ENCODE measurements at places on chromosomes 7 and 10.

- DNase-seq = no peak
Measured at GRCh38 chr10:24259365-24260130, 50.6 kb downstream of the KIAA1217 start.

DNA sequence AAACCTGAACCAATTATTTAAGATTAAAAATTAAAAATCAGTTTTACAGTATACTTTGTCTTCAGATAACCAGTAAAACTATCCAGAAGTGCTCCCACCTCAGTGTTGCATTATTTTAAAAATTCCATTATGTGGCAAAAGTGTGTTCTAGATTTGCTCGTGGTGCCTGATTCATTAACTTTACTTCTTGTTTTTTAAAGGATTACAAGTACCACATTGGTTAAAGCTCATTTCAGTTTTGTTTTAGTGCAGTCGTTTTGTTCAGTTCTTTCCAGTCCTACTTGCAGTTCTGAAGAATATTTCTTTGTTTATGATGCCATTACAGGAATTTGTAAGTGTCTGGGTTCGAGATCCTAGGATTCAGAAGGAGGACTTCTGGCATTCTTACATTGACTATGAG lies 69.0 kb downstream of the SNX10 start:
- no peak for DNase-seq

DNA sequence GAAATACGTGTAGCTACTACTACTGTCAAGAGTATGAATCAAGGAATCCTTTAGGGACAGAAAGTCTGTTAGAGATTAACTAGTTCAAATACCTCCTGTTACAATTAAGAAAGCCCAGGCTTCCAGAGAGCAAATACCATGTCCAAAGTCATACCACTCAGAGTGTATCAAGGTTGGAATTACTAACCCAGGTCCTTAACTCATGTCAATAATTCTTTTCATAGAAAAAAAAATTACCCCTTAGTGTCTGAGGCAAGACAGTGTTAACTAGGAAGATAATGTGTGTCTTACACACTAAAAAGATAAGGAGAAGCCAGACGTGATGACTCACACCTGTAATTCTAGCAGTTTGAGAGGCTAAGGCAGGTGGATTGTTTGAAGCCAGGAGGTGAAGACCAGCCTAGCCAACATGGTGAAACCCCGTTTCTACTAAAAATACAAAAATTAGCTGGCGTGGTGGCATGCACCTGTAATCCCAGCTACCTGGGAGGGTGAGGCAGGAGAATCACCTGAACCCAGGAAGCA lies 423.4 kb downstream of the SORCS1 start:
- DNase-seq = no peak

GRCh38 chr10:79981450-79982361 lies 32.8 kb upstream of the SFTPD start:
- peak; percentile 16 for DNase-seq

GRCh38 chr7:151777908-151778670 lies 98.8 kb downstream of the PRKAG2 start:
- DNase-seq = no peak

- DNase-seq = no peak
Measured at GRCh38 chr10:20088061-20088701, 271.9 kb downstream of the PLXDC2 start.

DNA sequence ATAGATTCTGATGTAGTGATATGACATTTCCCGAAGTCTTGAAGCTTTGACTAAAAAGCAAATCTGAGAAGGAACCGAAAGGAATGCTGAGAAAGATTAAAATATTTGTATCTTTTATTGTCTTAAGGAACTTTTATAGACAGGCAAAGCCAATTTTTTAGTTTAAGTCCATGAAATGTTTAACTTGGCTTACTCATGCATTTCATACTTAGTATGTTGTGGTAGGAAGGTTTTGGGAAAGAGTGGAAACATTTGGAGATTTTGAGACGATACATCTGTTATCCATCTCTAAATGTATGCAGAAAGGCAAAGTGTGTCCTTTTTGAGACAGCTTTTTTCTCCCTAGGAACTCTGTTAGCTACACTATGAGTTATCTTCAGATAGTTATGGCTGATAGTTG lies 10.1 kb downstream of the TBC1D12 start:
- no peak for DNase-seq

- DNase-seq = no peak
Measured at GRCh38 chr7:131501422-131501821, 55.0 kb downstream of the PODXL start.

DNA sequence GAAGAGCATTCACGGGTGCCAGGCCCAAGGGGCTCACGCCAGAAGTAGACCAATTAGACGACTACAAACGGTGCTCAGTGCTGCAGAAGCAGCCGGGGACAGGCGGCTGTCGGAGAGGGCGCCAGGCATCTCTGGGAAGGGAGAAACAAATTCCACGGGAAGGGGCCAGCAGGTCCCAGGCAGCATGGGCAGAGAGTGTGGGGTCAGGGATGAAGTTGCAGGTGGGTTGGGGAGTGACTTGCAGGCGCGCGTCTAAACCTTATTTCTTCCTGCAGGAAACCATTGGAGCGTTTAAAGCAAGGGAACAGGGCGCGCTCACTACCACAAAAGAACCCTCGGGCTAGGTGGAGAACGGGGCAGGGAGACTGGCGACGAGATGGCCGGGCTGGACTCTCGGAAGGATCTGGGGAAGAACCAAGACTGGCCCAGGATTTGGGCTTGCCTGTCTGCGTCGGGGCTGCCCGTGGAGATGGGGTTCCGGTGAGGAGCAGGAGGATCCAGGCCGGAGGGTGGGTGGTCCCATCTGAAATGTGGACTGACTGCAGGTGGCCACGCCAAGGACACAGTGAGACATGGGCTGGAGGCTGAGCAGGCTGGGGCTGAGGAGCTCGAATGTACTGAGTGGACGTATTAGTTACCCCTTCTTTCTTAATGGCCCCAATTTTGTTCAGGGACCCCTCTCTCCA lies 116.3 kb upstream of the DIP2C start:
- DNase-seq = no peak

GRCh38 chr7:105849122-105849855 lies 27.1 kb downstream of the ATXN7L1 start:
- no peak for DNase-seq

- DNase-seq = no peak
Measured at GRCh38 chr10:13268841-13269240, 31.0 kb downstream of the PHYH start.

- no peak for DNase-seq
Measured at GRCh38 chr7:45679516-45679915, 105.3 kb downstream of the ADCY1 start.

Measured in NCI-H2107 (cell line).